ENCODE measurements at places on chromosomes 4 and X.

DNA sequence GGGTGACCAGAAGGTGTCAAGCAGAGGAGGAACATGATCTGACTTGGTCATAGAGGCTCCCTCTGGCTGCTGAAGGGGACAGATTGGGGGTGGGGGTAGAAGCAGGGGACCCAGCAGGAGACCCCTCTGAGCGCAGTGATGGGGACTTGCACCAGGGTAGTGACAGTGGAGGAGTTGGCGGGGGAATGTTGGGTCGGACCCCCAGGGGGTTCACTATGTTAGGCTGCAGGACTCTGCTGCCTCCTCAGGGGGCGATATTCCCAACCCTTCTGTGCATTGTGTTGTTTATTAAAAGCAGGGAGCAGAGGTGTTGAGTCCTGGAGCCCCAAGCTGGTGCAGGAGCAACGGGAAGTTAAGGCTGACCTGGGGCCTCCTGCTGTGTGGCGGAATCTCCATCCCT lies 8.8 kb downstream of the WDR13 start:
- no peak for DNase-seq

GRCh38 chr4:85228264-85228663 lies 246.7 kb upstream of the ARHGAP24 start:
- no peak for DNase-seq

GRCh38 chr4:53059256-53059655 lies 197.1 kb downstream of the RASL11B start:
- DNase-seq, result no peak

- no peak for DNase-seq
These were observed 619.2 kb upstream of the GNPDA2 start for GRCh38 chr4:45345558-45345957.

GRCh38 chrX:20285511-20285910 lies 18.8 kb upstream of the RPS6KA3 start:
- DNase-seq, result no peak

DNA sequence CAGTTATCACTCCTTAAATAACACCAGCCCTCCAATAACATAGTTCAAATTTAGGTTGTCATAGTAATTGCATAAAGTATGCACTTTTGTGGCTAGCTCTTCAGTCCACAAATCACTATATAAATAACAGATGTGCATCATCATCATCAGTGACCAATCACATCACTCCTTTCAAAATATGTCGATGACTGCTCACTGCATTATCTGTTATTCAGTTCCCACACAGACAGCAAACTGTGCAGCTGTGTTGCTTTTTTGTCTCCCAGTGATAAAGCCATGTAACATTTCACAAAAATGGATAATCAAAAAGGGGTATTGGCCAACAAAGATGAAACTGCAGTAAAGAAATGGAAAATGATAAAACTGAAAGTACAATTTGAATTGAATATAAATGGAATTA lies 205.4 kb downstream of the DCLK2 start:
- no peak for DNase-seq

- no peak for DNase-seq
These were observed 18.4 kb upstream of the CTSO start for GRCh38 chr4:155972098-155972497.

- no peak for DNase-seq
These were observed 6.8 kb upstream of the OCIAD2 start for GRCh38 chr4:48913346-48913745.

DNA sequence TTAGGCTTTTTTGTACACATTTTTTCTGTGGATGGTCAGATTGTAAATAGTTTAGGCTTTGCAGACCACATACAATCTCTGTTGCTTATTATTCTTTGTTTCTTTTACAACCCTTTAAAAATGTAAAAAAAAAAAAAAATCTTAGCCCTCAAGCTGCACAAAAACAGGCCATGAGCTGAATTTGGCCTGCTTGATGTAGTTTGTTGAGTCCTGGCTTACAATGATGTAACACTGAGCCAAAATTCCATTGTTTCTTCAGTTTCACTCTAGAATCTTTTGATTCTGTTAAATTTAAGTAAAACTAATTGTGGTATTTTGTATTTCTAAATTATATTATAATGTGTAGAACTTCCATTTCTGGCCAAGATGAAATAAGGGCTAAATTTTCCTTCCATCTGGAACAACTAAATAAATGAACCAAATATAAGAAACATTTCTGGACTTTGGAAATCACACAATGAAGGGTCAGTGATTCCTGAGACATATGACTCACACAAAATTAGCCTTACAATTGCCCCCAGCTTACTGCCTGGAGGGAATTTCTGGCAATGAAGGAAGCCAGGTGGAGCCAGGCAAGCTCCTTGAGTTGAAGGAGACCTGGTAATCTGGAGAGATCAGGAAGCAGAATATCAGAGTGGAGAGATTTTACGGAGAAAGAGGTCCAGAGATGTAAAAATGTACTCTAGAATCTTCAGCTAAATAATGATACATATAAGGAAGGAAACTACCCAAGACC lies 29.8 kb downstream of the IQCM start:
- DNase-seq, result no peak

DNA sequence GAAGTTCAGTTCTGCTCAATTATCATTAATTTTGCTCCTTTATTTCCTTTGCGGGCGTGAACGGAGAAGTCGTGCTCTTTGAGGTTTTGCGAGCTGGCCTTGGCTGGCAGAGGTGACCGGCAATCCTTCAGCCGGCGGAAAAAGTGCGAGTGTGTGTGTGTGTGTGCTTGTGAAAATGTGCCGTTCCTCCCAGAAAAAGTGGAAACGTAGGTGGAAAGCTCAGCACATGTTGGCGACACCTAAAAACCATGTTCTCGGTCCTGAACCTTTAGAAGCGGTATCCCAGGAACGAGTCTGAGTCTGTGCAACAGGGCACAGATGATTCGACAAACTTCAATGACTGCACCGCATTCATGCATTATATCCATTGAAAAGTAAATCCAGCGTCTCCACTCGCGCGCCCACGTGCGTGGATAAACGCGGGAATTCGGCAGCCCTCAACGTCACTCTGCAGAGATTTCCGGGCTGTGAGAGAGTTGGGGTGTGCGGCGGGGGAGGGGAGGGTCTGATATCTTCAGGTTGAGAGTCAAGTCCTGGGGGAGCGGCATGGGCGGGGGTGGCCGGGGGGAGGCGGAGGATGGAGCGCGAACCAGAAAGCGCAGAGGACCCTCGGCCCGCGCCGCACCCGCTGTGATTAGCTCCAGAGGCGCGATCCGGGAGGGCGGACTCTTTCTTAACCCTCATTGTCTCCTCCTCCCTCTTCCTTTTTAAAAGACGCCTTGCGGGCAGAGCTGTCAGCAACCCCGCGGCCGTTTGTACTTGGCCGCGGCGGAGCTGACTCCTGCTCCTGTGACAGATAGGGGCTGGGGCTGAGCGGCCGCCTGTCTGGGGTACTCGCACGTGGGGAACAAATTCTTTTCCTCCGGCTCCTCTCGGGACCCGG lies at the start of gene SHISA3:
Gene SHISA3 (plus strand): TSS at position 737 of the 883 bp plus-strand sequence. CDS start 569 bp downstream, outside the sequence.
- DNase-seq, result no peak

DNA sequence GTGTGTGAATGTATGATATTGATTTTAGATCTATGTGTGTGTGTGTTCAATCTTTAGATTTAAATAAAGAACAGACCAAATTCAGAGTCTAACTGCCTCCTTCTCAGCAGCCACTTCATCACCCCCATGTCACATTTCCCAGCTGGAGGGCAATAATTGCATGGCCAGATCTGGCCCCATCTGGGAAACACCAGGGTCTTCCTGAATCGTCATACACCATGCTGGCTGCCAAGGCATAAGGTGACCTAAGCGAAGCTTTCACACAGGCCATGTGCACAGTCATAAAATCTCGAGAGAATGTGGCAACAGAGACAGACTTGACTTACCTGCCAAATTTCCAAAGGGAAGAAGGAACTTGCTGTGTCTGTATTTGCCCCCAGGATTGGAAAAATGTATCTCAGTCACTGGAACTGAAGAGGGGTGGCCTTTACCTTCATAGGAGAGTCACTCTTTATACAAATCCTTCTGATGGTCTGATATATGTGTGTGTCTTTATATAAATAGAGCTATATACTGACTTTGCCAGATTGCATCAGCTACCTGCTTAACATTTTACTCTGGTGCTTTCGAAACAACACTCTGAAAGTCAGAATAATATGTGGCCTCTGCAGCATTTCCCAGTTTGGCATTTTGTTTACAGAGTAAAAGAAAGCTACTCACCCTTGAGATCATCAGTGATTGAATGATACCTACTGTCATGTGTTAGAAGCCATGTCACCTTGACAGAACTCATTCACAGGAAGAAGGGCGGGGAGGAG lies at the start of gene PLAC1:
Gene PLAC1 (minus strand): TSS at position 470 of the 758 bp plus-strand sequence. CDS start 91,789 bp downstream, outside the sequence.
- no peak for DNase-seq
